ENCODE measurements at places on chromosomes 1 and 21. TPM values are rescaled to one million over a fixed set of nuclear protein-coding genes. Genes with fewer than 3 reads are reported as not detected.

GRCh38 chr1:64476251-64476952 is 6.5 kb downstream of the CACHD1 start:
- H3K4me3 ChIP-seq, result no peak overlapping the region
- H3K4me1 ChIP-seq, result peaks cover 23% of the 10 kb centered on the region
- H3K27ac ChIP-seq, result no peak overlapping the region

GRCh38 chr1:54510715-54511270 is 37.2 kb upstream of the ACOT11 start:
- DNase-seq, result no peak
- no peak overlapping the region for H3K27ac ChIP-seq
- H3K27me3 ChIP-seq, result no peaks in the 10 kb centered on the region
- H3K36me3 ChIP-seq, result no peaks in the 10 kb centered on the region
- H3K4me3 ChIP-seq, result no peak overlapping the region

DNA sequence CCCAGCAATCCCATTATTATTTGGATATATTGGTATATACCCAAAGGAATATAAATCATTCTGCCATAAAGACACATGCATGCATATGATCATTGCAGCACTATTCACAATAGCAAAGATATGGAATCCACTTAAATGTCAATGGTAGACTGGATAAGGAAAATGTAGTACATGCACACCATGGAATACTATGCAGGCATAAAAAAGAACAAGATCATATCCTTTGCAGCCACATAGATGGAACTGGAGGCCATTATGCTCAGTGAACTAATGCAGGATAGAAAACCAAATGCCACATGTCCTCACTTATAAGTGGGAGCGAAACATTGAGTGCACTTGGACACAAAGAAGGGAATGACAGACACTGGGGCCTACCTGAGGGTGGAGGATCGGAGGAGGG is 24.6 kb downstream of the KAZN start:
- no peak overlapping the region for H3K27ac ChIP-seq
- peaks cover 2% of the 10 kb centered on the region for H3K27me3 ChIP-seq
- no peak for DNase-seq
- no peaks in the 10 kb centered on the region for H3K4me1 ChIP-seq

DNA sequence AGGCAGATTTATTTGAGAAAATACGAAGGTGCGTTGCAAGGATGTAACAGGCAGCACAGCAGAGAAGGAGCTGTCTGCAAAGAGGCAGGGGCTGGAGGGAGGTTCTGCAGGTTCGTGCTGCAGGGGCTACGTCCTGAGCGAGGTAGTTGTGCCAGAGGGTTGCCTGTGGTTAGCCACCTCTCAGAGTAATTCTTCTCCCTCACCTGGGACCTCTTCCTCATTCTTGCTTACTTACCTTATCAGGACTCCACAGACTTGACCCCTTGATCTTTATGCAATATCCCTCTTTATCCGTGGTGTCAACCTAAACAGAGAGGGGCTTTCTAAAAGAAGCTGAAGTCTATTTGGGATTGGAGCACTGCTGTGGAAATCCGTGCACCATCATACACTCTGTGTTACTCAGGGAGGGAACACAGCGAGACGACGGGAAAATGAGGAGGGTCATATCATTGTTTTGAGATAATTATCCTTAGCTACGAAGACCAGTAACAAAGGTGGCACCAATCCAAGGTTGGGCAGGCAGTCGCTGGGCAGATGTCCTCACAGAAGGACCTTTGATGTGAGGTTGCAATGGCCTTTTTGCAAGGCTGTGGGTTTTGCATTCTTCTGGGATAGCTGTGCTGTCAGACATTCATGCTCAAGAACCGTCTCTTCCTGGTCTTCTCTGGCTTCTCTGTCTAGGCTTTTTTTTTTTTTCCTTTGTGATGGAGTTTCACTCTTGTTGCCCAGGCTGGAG is 82.8 kb downstream of the WDR4 start:
- no peak overlapping the region for H3K27ac ChIP-seq
- H3K4me1 ChIP-seq, result no peaks in the 10 kb centered on the region
- H3K36me3 ChIP-seq, result no peaks in the 10 kb centered on the region
- H3K4me3 ChIP-seq, result no peak overlapping the region
- DNase-seq, result no peak
- no peaks in the 10 kb centered on the region for H3K27me3 ChIP-seq

- DNase-seq, result peak; percentile 31
- H3K4me3 ChIP-seq, result no peak overlapping the region
- no peaks in the 10 kb centered on the region for H3K36me3 ChIP-seq
- no peaks in the 10 kb centered on the region for H3K4me1 ChIP-seq
These were observed 770.1 kb upstream of the CXADR start for GRCh38 chr21:16742741-16743140.

GRCh38 chr1:231550448-231550781 is 21.9 kb downstream of the TSNAX start:
- H3K4me1 ChIP-seq, result no peaks in the 10 kb centered on the region
- no peaks in the 10 kb centered on the region for H3K27me3 ChIP-seq
- H3K27ac ChIP-seq, result no peak overlapping the region
- no peak for DNase-seq
- H3K36me3 ChIP-seq, result no peaks in the 10 kb centered on the region

GRCh38 chr21:27647921-27648320 is 681.0 kb upstream of the ADAMTS5 start:
- DNase-seq, result no peak
- H3K36me3 ChIP-seq, result no peaks in the 10 kb centered on the region
- peaks cover 8% of the 10 kb centered on the region for H3K4me1 ChIP-seq
- H3K27ac ChIP-seq, result peak overlapping the region; percentile 88

DNA sequence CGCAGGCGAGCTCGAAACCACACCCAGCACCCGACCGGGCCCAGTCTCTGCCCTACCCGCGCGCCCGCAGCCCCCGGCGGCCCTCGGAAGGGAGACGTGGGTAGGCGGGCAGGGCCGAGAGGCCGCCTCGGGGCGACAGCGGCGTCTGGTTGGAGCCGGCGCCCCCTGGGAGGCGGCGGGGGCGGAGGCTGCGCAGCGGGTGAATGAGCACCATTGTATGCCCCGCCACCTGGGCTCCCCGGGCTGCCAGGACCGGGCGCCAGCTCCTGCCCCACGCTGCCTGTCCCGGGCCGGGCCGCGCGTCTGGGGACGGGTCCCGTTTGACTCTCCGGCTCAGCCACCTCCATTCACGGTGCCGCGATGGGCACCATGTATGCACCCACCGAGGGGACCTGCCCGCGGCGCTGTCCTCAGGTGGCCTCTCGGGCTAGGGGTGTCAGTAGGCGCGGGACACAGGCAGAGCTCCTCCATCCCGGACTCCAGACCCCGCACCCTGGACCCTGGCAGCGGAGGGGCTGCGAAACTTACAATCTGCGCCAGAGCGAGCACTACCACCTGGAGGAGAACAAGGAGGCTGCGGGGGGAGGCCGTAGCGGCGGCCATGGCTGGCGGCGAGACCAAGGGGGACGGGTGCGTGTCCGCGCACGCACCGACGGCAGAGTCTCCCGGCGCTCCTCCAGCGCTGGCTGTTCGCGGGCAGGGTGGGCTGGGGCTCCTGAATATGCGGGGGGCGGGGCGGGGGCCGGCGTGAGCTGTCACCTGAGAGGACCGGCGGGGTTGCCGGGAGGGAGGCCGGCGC is at the start of gene COL9A2:
TSS of gene COL9A2 (minus strand) at position 692 of the 799 bp plus-strand sequence. CDS start at position 603, 89 bp downstream.
- H3K4me1 ChIP-seq, result peaks cover 22% of the 10 kb centered on the region
- H3K27me3 ChIP-seq, result peaks cover 25% of the 10 kb centered on the region
- H3K27ac ChIP-seq, result no peak within 1 kb of the TSS
- no peak for DNase-seq
- H3K36me3 ChIP-seq, result no peaks in the 10 kb centered on the region

The CFHR5 gene
- total RNA-seq, result not detected

DNA sequence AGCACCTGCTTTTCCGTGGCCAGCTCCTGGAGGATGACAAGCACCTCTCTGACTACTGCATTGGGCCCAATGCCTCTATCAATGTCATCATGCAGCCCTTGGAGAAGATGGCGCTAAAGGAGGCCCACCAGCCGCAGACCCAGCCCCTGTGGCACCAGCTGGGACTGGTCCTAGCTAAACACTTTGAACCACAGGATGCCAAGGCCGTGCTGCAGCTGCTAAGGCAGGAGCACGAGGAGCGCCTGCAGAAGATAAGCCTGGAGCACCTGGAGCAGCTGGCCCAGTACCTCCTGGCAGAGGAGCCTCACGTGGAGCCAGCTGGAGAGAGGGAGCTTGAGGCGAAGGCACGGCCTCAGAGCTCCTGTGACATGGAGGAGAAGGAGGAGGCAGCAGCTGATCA is 413 bp downstream of the UBL4B start:
- no peaks in the 10 kb centered on the region for H3K4me1 ChIP-seq
- no peak for DNase-seq
- H3K27ac ChIP-seq, result no peak overlapping the region
- H3K27me3 ChIP-seq, result peaks cover 21% of the 10 kb centered on the region
- H3K4me3 ChIP-seq, result no peak overlapping the region

Data from astrocyte (in vitro differentiated cells and primary cell).